Renal cortical epithelial cell (primary cell): ENCODE measurements at places on chromosomes 13 and 19.

- no peak for DNase-seq
Measured at GRCh38 chr19:43723588-43723987, 7.7 kb downstream of the IRGC start.

DNA sequence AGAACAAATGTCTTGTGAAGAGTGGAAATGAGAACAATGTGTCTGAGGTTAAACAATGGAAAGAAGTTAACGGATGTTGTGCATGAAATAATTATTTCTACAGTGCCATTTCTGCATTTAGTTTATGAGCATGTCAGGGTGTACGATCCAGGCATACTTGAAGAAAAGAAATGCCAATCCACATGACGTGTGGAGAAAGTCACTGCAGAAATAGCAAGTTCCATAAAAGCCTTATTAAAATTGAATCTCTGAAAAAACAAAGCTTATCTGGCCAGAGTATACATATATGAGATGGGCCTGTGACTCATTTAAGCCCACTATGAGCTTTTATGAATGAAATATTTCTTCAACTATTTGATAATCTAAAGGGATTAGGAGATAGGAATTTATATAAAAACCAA, 426.1 kb downstream of the EFNB2 start:
- DNase-seq, result no peak

- peak; percentile 7 for DNase-seq
Measured at GRCh38 chr19:7386308-7386707, 37.6 kb downstream of the ARHGEF18 start.

- no peak for DNase-seq
Measured at GRCh38 chr19:54100561-54100960, at the start of gene OSCAR. Gene OSCAR, minus strand, starts transcription at chr19:54100803. Its CDS starts 11 bp downstream, at chr19:54100792.

- no peak for DNase-seq
Measured at GRCh38 chr13:104321756-104322155, 1255.5 kb upstream of the SLC10A2 start.

GRCh38 chr13:62040078-62040477, 624.4 kb upstream of the PCDH20 start:
- DNase-seq, result no peak

DNA sequence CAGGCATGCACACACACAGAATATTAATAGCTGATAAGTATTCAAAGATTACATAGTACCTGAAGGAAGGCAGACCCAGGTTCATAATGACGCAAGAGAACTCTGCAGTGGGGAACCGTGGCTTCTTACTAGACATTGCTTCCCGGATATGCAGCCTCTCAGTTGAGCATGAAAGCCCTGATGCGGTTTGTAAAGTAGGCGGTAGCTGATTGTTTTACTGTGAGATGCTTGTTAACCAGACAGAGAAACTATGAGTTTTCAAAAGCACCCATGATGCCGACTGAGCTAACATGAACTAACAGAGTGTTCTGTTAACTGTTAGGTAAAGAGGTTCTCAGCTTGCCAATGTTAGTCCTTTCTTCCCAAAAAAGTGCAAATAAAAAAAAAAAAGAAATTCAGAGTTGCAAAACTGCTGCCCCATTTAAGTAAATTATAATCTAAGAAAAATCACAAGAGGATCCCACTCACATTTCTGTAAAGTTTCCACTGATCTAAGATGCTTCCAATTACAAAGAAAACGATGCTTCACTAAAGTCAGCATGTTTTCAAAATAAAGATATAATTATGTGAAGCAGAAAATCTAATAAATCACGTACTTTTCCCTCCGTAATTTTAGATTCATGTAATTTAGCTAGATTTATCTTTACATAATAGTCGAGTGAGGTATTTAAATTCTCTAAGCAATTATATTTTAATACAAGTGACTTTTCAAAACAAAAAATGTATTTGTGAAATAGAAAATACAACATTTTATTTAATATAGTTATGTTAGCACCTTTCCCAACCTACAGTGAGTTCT, 2.2 kb downstream of the FLT1 start:
- peak; percentile 11 for DNase-seq

- peak; percentile 75 for DNase-seq
Measured at GRCh38 chr13:44249431-44249836, 124.2 kb upstream of the SERP2 start.

GRCh38 chr13:24693862-24694471, 13.8 kb downstream of the ATP12A start:
- DNase-seq, result peak; percentile 58

DNA sequence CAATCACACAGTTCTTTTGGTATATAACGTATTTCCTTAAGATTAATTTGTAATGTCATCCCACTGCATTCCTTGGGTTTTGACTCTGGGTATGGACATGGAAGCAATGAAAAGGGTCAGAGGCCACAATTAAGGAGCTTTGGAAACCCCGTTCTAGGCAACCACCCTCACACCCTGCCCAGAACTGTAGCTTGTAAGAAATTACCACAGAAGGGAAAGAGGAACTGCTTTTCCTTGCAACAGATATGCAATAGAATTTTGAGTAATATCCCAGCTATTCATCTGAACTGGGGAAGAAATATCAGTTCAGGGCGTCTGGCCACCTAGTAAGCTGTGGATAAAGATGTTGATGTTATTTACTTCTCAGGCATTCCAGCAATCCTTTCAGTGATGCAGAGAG, 985 bp upstream of the CLC start:
- no peak for DNase-seq

DNA sequence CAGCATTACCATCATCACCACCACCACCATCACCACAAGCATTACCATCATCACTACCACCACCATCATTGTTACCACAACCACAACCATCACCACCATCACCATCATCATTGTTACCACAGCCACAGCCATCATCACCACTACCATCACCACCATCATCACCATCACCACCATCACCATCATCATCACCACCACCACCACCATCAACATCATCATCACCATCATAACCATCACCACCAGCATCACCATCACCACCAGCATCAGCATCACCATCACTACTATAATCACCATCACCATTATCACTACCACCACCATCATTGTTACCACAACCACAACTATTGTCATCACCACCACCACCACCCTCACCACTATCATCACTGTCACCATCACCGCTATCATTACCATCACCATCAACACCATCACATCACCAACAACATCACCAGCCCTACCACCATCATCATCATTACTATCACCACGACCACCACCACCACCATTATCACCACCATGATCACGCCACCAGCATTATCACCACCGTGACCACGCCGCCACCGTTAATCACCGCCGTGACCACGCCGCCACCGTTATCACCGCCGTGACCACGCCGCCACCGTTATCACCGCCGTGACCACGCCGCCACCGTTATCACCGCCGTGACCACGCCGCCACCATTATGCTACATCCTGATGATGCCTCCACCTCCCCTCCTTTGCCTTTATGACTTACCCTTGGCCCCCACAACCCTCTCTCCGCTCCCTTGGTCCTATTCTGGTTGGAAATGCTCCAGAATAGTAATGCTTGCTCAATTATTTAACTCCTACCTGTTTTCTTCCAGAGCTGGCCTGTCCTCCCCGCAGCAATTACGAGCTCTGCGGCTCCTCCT, 10.0 kb upstream of the FXYD3 start:
- DNase-seq, result no peak
